D341Med (cell line): ENCODE measurements at places on chromosomes 2 and 18.

DNA sequence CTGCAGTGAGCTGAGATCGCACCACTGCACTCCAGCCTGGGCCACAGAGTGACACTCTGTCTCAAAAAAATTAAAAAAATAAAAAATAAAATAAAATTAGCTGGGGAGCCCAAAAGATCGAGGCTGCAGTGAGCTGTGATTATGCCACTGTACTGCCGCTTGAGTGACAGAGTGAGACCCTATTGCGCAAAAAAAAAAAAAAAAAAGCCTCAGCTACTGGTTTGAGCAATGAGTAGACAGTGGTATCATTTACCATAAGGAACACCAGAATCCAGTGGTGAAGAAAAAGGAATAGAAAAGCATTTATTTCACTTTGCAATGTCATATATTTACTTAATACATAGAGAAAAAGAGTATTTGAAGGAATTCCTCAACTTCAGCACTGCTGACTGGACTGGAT is 3.0 kb downstream of the SAP130 start:
- no peak for DNase-seq

- no peak for DNase-seq
Observed at GRCh38 chr2:46363535-46364170, 66.4 kb downstream of the EPAS1 start.

GRCh38 chr18:4284528-4284927 is 170.6 kb downstream of the DLGAP1 start:
- DNase-seq = no peak

DNA sequence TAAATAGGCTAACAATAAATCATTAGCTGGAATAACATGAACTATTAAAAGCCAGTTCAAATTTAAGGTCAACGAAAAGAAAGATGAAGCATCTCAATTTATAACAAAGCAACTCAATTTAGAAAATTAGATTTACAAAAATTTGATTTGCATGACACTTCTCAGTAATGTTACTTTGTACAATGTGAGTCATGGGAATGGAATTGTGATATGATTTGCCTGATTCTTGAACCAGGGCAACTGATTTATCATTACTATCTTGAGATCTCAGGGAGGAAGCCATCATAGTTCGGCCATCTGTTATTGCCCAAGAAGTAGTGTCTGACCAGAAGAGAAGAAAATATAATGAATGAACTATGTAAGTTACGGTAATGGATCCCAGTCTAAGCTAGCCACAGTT is 193.1 kb downstream of the RIT2 start:
- no peak for DNase-seq

GRCh38 chr2:185255566-185255965 is 483.0 kb upstream of the FSIP2 start:
- no peak for DNase-seq

GRCh38 chr2:127638361-127639110 is 7.4 kb upstream of the GPR17 start:
- no peak for DNase-seq

GRCh38 chr2:112887964-112888749 is 22.8 kb upstream of the IL37 start:
- DNase-seq = no peak

DNA sequence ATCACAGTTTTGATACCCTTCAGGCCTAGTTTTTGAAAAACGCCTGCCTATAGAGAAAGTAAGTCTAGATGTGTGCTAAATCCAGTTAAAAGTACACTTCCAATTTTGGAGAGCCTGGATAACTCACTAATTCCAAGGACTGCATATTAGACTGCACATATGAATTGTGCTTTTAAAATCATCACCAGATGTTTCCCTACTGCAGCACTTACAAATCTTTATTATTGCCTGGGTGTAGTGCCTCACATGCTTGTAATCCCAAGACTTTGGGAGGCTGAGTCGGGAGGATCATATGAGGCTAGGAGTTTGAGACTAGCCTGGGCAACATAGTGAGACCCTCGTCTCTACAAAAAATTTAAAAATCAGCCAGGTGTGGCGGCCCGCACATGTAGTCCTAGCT is 35.9 kb upstream of the HTR2B start:
- no peak for DNase-seq

DNA sequence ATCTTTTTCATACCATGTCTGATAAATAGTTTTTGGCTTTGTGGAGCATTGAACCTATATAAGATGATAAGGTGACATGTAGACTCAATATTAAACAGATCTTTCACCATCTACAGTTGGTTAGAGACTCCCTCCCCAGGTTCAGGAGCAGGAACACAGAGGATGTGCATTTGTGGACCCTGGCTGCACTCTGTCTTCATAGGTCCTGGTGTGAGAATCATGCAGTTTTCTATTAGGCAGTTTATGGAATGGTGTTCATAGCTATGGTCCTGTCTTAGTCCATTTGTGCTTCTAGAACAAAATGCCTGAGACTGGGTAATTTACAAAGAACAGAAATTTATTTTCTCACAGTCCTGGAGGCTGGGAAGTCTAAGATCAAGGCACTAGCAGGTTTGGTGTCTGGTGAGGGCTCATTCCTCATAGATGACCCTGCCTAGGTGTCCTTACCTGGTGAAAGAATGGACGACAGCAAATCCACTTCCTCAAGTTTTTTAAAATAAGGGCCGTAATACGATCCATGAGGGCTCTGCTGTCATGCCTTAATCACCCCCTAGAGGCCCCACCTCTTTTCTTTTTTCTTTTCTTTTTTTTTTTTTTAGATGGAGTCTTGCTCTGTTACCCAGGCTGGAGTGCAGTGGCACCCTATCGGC is 35.3 kb upstream of the FAM98A start:
- no peak for DNase-seq
